ENCODE measurements at places on chromosomes 5 and 9.
A peak's percentile ranks its signal among the peaks of the same experiment; 100 is the strongest.

- no peak for DNase-seq
Measured at GRCh38 chr9:79989079-79989478, 417.3 kb downstream of the TLE4 start.

- peak; percentile 79 for DNase-seq
Measured at GRCh38 chr9:21965401-21965951, 28.7 kb downstream of the CDKN2A start.

- DNase-seq = no peak
Measured at GRCh38 chr5:50900952-50901510, 234.6 kb downstream of the PARP8 start.

- no peak for DNase-seq
Measured at GRCh38 chr5:117657541-117657940, 1082.9 kb upstream of the SEMA6A start.

DNA sequence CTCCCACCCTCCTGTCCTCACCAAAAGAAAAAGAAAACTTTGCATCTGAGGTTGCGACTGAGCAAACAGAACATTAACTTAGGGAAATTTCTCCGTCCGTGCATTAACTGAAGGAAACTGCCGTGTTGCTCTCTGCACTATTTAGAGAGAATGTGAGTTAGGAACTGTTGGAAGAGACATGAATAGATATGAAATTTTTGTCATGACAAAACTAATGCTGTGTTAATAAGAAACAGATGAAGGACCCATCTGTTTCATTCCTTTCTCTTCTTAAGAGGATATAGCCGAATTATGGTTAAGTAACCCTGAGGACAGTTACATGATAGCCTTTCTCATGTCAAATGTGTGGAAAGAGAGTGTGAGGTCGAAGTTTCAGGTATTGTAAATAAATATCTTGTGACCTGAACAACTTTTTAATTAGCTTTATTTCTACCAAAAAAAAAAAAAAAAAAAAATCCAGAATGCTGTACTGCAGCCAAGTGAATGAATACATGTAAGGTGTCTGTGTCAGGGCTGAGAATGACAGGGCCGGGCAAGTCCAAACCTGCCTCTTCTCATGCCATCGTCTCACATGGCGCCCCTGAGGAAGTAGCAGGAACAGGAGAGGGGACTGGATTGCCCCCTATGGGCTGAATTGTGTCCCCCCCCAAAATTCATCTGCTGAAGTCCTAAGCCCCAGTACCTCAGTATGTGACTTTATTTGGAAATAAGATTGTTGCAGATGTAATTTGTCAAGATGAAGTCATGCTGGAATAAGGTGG, 35.6 kb upstream of the ANKRD33B start:
- no peak for DNase-seq

- DNase-seq = no peak
Measured at GRCh38 chr5:180688330-180689070, 39.1 kb upstream of the FLT4 start.

GRCh38 chr9:3828495-3828894, 302.7 kb upstream of the RFX3 start:
- no peak for DNase-seq

DNA sequence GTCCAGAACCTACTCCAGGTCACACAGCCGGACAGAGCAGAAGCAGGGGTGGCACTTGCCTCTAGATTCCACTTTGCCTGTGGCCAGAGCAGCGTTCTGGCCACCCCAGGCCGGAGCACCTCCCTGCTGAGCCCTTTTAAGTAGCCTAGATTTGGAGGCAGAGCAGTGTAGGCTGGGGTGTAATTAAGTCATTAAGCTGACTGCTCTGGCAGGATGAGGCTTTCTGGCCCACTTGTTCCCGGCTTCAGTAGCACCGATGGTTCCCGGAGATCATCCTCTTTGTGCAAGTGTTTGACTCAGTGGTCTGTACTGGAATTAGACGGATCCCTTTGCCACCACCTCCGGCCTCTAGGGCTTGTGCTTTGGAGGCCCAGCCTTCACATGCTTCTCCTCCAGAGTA, 281.9 kb upstream of the ANKRD55 start:
- no peak for DNase-seq

GRCh38 chr5:88672644-88673252, 210.2 kb downstream of the MEF2C start:
- no peak for DNase-seq

DNA sequence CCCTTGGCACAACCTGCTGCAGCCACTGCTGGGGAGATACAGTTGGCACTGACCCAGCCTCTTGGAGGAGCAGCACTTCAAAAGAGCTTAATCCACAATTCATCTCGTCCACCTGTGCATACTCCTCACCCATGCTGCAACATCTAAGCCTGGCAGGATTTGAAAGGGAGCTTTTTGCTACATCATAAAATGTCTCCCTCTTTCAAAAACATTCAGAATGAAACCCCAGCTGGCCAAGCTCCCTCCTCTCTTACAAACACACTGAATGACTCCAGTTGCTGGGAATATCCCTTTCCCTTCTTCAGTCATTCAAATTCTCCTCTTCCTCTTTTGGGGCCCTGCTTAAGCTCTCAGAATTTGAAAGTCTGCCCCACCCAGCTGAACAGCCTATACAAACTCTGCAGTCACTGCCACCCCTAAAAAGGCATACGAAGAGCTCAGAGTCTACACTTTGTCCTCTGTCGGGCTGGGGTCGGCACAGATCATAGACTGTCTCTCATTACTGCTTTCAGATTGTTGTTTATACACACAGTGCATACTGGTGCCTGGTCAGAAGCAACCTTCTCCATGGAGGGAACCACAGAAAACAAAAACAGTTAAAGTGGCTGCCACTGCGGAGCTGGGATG, 8.8 kb upstream of the C5orf15 start:
- DNase-seq = no peak

- no peak for DNase-seq
Measured at GRCh38 chr9:85223506-85224125, 518.1 kb downstream of the AGTPBP1 start.

GRCh38 chr5:177456976-177457851, 10.6 kb downstream of the PRR7 start:
- peak; percentile 80 for DNase-seq

- no peak for DNase-seq
Measured at GRCh38 chr5:174549254-174549653, 175.1 kb upstream of the MSX2 start.

- DNase-seq = no peak
Measured at GRCh38 chr5:36135988-36136387, 15.7 kb downstream of the LMBRD2 start.

DNA sequence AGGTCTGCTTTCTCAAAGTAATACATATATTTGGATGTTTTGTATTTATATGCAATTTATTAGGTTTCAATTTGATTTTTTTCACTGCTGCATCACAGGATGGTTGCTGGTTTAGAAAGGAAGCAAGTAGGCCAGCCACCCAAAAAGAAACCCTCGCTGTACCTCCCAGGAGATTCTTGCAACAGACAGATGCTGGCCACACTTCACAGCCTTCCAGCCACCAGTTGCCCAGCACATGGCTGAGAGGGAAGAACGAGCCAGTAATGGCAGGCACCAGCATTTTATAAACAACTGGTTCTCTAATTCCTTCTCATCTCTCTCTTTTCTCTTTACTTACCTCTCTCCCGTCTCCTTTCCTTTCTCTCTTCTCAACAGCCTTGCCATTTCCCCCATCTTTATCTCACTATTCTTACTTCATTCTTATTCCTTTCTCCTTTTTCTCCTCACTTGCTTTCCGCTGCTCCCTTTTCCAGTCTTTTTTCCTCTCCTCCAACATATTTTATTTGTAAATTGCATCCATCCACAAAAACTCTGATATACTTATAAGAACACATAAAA, 38.9 kb downstream of the EFNA5 start:
- DNase-seq = no peak

DNA sequence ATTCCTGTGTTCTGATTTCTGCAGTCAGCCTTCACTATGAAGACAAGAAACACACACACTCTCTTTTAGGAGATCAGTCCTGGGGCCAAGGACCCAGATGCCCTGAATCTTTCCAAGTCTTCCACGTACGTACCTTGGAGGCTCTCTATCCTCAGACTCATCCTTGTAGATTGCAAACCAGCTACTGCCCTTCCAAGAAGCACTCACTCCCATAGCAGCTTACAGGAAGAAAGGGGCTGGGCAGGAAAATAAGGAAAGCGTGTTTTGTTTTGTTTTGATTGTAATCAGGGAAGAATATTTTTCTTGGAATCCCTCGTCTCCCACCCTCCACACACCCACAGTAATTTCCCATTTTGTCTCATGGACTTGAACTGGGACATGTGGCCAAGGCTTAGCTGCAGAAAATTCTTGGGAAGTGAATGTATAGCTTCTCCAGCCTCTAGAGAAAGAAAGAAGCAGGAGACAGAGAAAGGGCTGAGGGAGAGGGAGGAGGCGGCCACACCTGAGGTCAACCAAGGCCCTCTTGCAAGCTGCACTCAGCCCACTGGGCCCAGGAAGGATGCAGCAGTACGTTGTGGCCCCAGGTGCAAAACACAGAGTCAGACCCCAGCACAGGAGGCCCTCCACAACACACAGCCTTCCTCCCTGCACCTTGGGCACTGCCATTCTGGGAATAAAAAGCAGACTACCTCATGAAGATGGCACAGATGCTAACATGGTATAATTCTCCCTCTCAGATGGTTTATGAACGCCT, 29.9 kb downstream of the IRX2 start:
- DNase-seq = no peak

DNA sequence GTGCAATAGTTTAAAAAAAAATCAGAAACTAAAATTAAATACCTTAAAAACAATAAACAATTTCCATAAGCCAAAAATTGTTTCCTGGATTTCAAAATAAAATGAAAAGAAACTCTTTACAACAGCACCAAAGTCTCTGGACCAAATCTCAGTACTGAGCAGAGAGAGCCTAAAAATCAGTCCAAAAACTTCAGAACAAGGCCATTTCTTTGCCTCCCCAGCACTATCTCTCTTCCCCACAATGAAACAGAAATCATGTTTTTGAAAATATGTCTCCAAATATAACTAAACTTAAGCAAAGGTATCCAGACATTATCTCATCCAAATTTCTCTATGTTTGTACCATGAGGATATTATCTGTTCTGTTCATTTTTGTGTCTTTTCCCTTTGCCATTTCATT, 1.0 kb downstream of the FREM1 start:
- DNase-seq = no peak

DNA sequence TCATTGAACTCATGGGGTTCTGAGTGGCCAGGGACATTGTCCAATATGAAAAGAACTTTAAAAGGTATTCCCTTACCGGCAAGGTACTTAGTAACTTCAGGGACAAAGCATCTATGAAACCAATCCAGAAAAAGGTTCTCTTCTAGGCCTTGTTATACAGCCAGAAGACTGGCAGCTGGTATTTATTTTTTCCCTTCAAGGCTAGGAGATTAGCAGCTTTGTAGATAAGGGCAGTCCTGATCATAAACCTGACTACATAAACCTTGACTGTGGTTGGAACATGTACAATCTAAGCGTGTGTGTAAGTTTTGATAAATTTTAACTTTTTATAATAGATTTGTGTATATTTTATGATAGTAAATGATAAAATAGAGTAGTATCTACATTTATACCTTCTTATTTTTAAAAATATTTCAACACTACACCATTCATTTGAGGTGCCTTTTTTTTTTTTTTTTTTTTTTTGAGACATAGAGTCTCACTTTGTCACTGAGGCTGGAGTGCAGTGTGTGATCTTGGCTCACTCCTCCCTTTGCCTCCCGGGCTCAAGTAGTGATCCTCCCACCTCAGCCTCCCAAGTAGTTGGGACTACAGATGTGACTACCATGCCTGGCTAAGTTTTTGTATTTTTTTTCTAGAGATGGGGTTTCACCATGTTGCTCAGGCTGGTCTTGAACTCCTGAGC, 24.5 kb downstream of the RANBP17 start:
- DNase-seq = no peak

DNA sequence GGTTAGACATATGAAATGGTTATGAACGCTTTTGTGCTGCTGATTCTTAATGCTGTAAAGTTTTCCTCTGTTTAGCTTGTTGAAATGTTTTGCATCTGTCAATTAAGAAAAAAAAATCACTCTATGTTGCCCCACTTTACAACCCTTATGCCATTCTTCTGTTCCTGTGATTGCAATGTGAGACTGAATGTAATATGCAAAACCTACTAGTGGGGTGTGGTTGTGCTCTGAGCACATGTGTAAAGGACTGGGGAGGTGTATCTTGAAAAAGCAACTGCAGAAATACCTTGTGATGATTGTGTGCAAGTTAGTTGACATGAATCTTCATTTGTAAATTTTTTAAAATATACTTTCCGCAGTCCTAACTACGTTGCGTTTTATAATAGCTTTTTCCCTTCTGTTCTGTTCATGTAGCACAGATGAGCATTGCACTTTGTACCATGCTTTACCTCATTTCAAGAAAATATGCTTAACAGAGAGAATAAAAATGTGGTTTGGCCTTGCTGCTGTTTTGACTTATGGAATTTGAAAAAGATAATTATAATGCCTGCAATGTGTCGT, 357.0 kb upstream of the PIK3R1 start:
- no peak for DNase-seq

GRCh38 chr5:74894351-74894750, 28.2 kb upstream of the FAM169A start:
- DNase-seq = no peak

- no peak for DNase-seq
Measured at GRCh38 chr9:14320271-14321181, 6.6 kb upstream of the NFIB start.

DNA sequence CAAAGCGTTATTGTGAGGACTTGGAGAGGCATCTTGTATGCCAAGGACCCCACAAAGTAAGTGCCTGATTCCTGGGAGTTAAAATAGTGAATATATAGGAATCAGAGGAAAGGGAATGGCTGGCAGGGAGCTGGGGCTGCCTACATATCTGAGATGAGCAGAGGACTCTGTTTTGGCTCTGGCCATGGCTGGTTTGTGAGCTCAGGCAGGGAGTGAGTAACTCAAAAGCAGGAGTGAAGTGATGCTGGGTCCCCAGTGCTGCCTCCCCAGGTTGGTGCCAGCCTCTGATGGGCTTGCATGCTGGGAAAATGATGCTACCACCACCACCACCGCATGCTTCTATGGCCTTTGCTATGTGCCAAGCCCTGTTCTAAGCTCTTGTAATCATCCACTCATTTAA, 246.0 kb upstream of the MVB12B start:
- DNase-seq = no peak

DNA sequence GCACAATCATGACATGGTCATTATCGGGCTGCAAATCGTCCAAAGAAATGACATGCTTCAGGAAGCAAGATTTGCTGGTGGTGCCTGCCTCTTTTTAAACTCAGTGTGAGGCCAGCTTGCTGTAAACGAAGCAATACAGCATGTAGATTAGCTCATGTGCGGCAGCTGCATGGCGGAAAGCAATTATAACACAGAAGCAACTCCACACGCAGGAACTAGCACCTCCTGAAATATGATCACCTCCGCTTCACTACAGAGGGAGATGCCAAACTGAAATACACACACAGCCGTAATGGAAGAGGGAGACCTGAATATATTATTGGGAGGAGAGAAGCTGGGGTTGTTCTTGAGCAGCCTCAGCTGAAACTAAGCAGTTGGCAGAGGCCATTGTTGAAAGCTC, 312.5 kb downstream of the PSAT1 start:
- DNase-seq = no peak
